ENCODE measurements at places on chromosomes 1 and 21. TPM values are rescaled to one million over a fixed set of nuclear protein-coding genes. Genes with fewer than 3 reads are reported as not detected.

- DNase-seq, result no peak
These were observed 31.1 kb downstream of the CHODL start for GRCh38 chr21:18275781-18276180.

Gene ELOA
- 28.8 TPM for total RNA-seq

GRCh38 chr1:24705260-24706073, 39.8 kb upstream of the CLIC4 start:
- peak; percentile 86 for DNase-seq

- DNase-seq, result no peak
These were observed 660.7 kb downstream of the LMO4 start for GRCh38 chr1:87989346-87989745.

- DNase-seq, result no peak
These were observed 49.7 kb upstream of the GFI1 start for GRCh38 chr1:92536211-92536979.

- no peak for DNase-seq
These were observed 7.1 kb downstream of the COL6A1 start for GRCh38 chr21:45988366-45989347.

DNA sequence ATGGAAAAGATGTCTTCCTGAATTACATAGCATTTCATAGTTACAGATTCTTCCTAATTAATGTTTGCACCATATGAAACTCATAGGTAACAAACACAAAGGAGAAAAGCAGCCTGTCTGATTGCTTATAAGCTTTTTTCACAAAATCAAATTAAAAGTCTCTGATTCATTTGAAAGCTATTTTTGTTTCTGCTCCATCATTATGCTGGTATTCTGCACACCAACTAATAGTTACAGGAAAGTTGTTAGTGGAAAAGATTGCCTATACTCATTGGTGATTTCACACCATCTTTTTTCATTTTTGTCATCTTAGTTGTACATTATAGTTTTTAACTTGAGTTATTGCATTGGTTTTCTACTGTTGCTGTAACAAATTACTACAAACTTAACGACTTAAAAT, 70.0 kb downstream of the PRKAA2 start:
- DNase-seq, result no peak

Gene AQP10
- 0.70 TPM for total RNA-seq

- no peak for DNase-seq
These were observed 186.3 kb upstream of the BRINP3 start for GRCh38 chr1:190663962-190664361.

DNA sequence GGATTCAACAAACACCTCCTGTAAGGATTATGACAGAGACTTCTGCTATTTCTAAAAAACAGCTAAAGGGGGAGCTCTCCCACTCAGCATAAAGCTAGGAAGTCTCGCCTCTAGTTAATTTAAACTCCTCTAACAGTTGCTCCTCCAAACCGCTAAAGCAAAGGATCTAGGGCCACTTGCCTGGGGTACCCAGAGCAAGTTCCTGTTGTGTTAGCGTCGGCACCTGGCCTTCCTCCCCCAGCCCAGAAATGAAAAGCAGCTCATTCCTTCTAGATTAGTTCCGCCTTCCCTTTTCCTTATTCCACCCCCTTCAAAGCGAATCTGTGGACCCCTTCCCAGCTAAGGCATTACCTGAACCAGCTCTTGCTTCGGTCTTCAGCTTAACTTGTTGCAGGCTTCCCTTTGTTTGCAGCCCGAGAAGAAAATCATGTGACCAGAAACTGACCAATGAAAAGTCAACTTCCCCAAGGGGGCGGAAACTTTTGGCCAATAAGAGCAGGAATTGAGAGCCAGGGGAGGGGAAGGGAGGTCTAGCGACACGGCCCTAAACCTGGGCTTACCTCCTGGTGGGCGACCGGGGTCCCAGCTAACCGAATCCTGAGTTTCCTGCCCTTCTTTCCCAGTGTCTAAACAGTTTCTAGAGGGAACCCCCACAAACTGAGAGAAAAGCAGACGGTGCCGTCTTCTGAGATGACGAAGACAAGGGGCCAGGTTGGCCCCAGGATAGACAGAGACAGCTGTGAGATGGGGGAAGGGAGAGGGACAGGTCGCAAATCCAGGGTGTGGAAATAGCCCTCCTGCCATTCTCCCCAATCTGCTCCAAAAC, at the start of gene PBXIP1:
TSS of gene PBXIP1 (minus strand) at position 382 of the 826 bp plus-strand sequence. CDS start 2,378 bp downstream, outside the sequence.
- peak; percentile 90 for DNase-seq

DNA sequence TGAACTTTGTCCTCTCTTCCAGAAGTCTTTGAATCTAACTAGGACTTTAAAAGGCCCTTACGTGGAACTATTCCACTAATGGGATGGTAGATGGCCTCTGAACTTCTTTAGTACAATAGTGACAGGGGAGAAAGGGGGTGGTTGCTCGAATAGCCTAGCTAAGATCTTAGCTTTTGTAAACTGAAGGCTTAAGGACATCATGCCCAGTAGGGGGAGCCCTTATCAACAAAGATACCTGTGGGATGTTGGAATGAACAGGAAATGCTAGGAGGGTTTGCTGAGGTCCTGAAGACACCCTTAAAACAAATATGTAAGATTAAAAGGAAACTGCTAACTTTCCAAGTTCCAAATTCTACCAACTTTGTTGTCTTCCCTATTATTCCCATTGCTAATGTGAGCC, 33.2 kb downstream of the NHLH2 start:
- DNase-seq, result no peak

- DNase-seq, result no peak
These were observed 11.8 kb downstream of the LAPTM5 start for GRCh38 chr1:30745834-30746208.

Gene PLA2G4A
- 1.3 TPM for total RNA-seq

GRCh38 chr1:221672965-221673364, 68.9 kb downstream of the DUSP10 start:
- no peak for DNase-seq

DNA sequence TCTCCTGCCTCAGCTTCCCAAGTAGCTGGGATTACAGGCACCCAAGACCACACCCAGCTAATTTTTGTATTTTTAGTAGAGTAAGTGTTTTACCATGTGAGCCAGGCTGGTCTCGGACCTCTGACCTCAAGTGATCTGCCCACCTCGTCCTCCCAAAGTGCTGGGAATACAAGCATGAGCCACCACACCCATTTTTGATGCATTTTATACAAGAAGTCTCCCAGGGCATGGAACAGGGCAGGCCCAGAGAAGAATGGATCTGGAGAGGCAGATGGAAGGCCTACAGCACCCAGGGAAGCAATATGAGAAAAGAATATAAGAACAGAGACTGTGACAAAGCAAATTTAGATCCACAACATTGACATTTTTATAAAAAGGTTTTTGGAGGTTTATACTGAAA, 18.8 kb upstream of the IFNAR1 start:
- DNase-seq, result no peak

Gene TNFSF18
- not detected for total RNA-seq

DNA sequence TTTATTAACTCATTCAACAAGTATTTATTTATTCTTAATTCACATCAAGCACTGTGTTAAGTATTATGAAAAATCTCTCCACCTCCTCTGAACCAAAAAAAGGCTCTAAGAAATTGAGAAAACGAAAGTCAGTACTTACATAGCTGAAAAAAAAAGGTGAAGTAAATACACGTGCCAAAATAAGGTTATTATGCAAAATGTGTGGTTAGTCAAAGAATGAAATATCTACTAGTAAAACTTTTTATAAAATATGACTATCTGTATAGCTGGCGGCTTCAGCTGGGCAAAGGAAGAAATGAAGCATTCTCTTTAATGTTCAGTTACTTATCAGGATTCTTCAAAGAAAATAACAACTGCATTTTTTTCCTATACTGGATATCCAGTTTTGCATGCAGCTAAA, 35.5 kb upstream of the ASPM start:
- DNase-seq, result no peak

Gene KRTAP13-2
- total RNA-seq, result not detected

- DNase-seq, result no peak
These were observed 64.7 kb upstream of the LPGAT1 start for GRCh38 chr1:211895126-211895759.

Gene BRWD1
- total RNA-seq, result 38.9 TPM

Gene S100A12
- total RNA-seq, result 4.1 TPM

Gene EDN2
- 1.1 TPM for total RNA-seq

Gene IVL
- not detected for total RNA-seq

GRCh38 chr1:181073638-181074037, 14.9 kb upstream of the IER5 start:
- no peak for DNase-seq

Gene KIF17
- total RNA-seq, result 1.5 TPM

GRCh38 chr21:45014747-45015468, 59.5 kb upstream of the ADARB1 start:
- peak; percentile 26 for DNase-seq

Gene OR10Z1
- total RNA-seq, result not detected

DNA sequence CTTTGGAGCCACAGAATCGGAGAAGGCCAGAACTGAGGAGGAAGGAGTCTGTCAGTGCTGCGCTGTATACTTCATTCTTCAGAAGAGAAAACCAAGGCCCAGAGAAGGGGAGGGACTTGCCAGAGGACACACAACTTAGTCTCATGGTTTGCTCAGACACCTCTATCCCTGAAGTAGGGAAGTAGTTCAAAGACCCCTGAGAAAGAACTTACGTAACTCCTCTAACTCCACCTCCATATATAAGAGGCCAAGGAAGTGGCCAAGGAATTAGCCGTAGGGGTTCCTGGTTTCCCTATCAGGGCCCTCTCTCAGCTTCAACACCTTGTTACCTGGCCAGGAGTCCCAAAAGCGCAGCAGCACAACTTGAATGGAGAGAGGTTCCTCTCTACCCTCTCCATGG, 580 bp upstream of the NECTIN4 start:
- peak; percentile 44 for DNase-seq
